ENCODE measurements at places on chromosomes 2 and 18.

- no peak for DNase-seq
Observed at GRCh38 chr2:128449226-128450061, 130.8 kb upstream of the HS6ST1 start.

- no peak for DNase-seq
Observed at GRCh38 chr2:214019973-214020345, 390.9 kb upstream of the VWC2L start.

GRCh38 chr2:136126021-136126420, 8.1 kb upstream of the CXCR4 start:
- no peak for DNase-seq

DNA sequence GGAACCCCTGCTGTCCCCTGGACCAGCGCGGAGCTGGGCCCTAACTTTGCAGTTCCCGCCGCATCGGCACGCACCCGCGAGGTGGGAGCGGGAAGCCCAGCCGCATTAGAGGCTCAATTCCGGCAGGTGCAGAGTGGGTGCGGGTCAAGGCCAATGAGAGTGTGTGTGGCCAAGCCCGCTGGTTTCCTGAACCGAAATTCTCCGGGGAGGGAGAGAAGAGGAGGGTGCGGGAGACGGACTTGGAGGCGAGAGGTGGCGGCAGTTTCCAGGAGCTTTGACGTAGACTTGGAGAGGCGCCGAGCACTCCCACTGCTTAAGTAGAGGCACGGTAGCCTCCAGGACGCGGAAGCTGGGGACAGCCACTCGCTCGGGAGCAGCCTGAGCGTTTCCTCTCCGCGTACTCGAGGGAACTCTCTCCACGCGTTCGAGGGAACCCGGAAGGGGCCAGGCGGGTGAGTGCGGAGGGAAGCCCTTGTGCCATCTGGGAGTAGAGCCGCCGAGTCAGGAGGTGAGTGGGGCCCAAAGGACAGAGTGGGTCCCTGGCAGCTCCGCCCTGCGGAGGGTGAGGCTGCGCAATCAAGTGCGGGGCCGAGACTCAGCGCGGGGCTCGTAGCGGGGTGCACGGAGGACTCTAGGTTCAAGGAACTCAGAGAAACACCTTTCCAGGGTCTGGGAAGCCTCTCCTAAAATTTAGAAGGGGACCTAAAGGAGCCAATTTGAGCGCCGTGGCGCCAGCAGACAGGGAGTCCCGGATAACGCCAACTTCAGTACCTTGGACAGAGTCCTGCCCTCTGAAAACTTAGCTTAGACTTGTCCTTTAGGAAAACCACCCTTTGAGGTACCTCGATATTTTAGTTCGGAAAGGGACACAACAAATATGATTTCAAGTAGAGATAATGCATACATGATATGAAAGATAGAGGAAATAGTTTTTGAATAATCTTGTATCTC, at the start of gene FAM237A:
TSS of gene FAM237A (plus strand) at position 413 of the 951 bp plus-strand sequence. CDS start 1,750 bp downstream, outside the sequence.
- DNase-seq: peak; percentile 1

DNA sequence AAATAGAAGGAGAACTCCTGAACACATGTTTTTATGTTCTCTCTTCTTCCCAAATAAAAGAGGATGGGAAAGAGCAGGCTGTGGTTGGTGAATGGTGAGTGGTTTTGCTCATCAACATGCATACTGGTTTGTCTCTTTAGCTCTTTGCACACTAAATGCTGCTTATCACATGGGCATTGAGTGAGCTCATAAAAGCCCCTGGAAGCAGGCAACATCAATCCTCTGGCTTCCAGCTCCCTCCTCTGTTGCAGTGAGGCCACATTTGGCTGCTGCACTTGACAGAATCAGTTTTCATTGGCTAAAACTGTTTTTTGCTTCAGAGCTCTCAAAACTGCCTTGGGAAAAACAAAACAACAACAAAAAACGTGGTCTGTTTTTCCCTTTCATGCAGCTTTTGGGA, 1308.2 kb upstream of the NRXN1 start:
- DNase-seq: no peak

Data from stimulated activated CD4-positive, alpha-beta T cell treated with anti-CD3 and anti-CD28 coated beads, TNF-alpha, amount 100 ng/mL, for 24 hours (primary cell).